Activated T-helper 2 cell treated with anti-CD3 and anti-CD28 coated beads, Interferon-gamma antibody, Interleukin-2, Interleukin-4, amounts not matched to agents 10 μg/mL and 5 μg/mL and 100 μg/mL, durations not matched to agents 14 hours and 24 hours and 36 hours (primary cell): ENCODE measurements at places on chromosomes 16 and 17. TPM values are rescaled to one million over a fixed set of nuclear protein-coding genes. Genes with fewer than 3 reads are reported as not detected.

SOX9 gene
- total RNA-seq: not detected in 2 replicates

DNA sequence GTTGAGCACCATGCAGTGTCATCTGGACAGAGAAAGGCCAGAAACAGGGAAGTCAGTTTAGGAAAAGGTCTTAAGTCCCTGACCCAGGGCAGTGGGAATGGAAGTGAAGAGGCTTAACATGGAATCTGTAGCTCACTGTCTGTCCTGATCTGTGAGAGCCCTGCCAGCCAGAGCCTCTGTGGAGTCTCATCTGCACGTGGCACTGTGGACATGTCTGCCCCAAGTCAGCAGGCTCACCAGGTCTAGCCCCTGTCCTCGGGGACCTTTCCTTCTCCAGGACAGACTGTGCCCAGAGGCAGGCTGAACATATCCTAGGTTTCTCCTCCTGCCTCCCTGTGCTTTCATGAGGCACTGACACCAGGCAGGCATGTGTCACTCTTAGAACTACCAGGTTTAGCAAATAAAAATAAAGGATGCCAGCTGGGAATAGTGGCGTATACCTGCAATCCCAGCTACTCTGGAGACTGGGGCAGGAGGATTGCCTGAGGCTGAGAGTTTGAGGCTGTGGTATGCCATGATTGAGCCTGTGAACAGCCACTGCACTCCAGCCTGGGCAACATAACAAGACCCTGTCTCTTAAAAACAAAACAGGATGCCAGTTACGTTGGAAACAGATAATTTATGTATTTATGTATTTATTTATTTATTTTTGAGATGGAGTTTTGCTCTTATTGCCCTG is 22.4 kb downstream of the UNK start:
- H3K4me3 ChIP-seq: no peak overlapping the region
- peaks cover 9% of the 10 kb centered on the region for H3K4me1 ChIP-seq
- no peak for DNase-seq
- H3K27ac ChIP-seq: no peak overlapping the region

DNA sequence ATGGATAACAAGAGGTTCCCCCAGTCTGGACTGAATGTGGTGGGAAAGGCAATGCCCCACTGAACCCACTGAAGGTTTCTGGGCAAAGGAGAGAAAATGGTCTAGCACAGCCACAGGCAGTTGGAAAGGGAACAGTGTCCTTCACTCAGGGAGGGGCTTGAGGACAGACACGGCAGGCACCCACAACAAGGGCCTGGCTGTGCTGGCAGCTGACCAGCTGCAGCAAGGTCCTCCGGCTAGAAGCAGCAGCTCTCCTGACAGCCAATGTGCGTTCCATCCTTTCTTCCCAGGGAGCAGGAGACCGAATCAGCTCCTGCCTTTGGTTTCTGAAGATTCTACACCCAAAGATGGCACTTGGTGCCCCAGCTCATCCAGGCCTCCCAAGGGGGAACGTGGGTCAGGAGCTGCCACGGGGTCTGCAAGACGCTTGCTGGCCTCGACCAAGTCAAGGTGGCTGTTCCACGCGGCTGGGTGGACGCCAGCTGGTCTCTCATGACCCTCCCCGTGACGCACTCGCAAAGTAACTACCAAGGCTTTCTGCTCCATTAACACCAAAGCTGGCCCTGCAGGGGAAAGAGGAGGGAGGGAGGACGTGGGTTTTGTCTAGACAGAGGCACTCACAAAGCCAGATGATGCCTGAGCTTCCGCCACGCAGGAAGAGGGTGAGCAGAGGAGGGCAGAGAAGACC is 11.1 kb downstream of the ABR start:
- no peak overlapping the region for H3K27ac ChIP-seq
- H3K36me3 ChIP-seq: no peaks in the 10 kb centered on the region
- DNase-seq: no peak
- H3K4me1 ChIP-seq: no peaks in the 10 kb centered on the region
- no peak overlapping the region for H3K4me3 ChIP-seq
- H3K27me3 ChIP-seq: no peaks in the 10 kb centered on the region

DNA sequence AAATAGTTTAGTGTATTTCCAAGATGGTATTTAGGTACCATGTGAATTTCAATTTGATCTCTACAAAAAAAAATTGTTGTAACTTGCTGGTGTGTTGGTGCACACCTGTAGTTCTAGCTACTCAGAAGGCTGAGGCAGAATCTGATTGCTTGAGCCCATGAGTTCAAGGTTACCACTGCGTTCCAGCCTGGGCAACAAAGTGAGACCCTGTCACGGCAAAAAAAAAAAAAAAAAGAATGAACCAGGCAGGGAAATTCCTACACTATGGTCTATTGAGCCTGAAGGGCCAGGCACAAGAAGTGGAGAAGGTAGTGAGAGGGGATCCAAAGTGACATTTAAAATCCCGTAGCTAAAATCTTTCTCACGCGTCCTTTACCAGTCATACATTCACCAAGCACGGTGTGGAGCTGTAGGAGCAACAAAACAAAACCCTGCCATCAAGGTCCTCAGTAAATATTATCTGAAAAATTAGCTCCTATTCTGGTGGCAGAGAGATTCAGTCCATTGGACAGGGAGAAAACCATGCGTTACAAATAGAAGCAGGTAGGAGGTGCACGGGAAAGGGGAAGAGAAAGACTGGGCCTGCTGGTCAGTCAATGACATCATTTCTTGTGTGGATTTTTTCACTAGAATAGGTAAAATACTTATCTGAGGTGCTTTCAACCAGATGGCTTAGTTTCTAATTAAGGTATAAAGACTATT is 27.3 kb downstream of the TXNDC11 start:
- no peak overlapping the region for H3K4me3 ChIP-seq
- no peak overlapping the region for H3K27ac ChIP-seq
- no peak for DNase-seq
- H3K36me3 ChIP-seq: peaks cover 66% of the 10 kb centered on the region
- H3K27me3 ChIP-seq: no peaks in the 10 kb centered on the region
- H3K4me1 ChIP-seq: peaks cover 7% of the 10 kb centered on the region

GRCh38 chr17:37720989-37721388 is 23.9 kb downstream of the HNF1B start:
- peaks cover 3% of the 10 kb centered on the region for H3K4me1 ChIP-seq
- no peaks in the 10 kb centered on the region for H3K36me3 ChIP-seq
- no peak for DNase-seq
- H3K27me3 ChIP-seq: peaks cover 12% of the 10 kb centered on the region
- no peak overlapping the region for H3K27ac ChIP-seq
